Activated CD4-positive, alpha-beta T cell treated with anti-CD3 and anti-CD28 coated beads for 1 hour (primary cell): ENCODE measurements at places on chromosomes 5 and 9.

DNA sequence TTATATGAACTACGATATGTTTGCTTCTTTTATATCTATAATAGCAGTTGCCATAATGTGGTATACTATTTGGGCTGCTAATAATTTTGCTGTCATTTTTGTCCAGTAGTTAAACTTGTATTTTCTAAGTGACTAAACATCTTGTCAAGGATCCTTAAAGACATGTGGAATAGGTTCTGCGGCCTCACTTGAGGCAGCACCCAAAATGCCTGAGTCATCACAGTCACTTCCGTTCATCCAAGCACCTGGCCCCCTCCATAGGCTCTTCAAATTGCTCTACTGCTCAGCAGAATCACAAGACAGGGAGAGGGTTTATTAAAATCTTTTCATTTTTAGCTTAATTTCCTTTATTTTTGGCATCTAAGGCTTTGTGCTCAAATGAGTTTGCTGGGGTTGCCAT is 259.1 kb downstream of the AOPEP start:
- DNase-seq = no peak

GRCh38 chr5:161803-162110 is 29.5 kb upstream of the LRRC14B start:
- no peak for DNase-seq

GRCh38 chr5:173857234-173857633 is 30.9 kb upstream of the CPEB4 start:
- no peak for DNase-seq

DNA sequence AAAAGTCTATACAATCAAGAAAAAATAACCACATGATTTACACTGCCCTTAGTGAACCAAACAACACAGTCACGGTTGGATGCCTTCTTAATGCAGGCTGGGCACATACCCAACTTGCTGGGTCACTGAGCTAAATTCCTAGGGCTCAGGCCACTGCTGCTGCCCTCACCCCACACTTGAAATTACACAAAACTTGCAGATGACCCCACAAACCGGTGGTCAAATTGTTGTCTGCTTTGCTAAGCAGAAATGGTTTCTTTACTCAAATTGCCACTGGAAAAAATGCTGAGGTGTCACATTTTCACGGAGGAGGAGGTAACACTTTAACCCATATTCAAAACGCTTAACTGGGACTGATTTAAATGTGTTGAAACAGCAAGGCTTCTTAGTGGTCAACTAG is 62.4 kb downstream of the HMHB1 start:
- no peak for DNase-seq

DNA sequence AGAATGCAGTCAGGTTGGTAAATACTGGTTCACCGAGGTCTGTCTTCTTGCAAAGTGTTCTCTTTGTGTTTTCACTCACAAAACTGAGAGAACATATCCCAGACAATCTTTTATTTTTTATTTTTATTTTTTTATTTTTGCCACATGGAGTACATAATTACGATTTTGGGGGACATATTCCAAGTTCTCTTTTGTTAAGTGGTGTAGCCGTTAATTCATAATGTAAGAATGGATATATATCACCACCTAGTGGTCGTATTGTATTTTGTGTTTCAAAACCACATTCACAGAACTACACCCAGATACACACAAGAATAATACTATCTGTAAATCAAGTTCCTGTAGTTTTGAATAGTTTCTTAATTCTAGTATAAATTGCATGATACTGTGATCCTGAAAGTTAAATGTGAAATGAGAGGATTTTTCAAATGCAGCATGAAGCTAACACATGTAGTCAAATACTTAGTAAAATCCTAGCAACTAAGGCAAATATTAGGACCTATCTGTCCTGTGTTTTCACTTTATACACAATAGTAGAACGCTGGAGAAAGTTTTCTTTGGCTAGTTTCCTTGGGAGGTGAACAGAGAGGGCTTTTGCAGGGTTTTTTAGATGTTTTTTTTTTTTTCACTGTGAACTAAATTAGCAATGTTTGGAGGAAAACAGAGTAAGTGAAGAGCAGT is 92.7 kb downstream of the VCAN start:
- no peak for DNase-seq

GRCh38 chr5:58456486-58456885 is 3.4 kb downstream of the PLK2 start:
- no peak for DNase-seq

GRCh38 chr9:88143179-88143578 is 4.9 kb upstream of the SPATA31C2 start:
- no peak for DNase-seq

- DNase-seq = no peak
Observed at GRCh38 chr5:150034662-150035061, 34.1 kb downstream of the HMGXB3 start.

GRCh38 chr9:1591310-1591709 is 423.8 kb upstream of the SMARCA2 start:
- DNase-seq = no peak

GRCh38 chr9:12719431-12719830 is 26.2 kb downstream of the TYRP1 start:
- DNase-seq = no peak

DNA sequence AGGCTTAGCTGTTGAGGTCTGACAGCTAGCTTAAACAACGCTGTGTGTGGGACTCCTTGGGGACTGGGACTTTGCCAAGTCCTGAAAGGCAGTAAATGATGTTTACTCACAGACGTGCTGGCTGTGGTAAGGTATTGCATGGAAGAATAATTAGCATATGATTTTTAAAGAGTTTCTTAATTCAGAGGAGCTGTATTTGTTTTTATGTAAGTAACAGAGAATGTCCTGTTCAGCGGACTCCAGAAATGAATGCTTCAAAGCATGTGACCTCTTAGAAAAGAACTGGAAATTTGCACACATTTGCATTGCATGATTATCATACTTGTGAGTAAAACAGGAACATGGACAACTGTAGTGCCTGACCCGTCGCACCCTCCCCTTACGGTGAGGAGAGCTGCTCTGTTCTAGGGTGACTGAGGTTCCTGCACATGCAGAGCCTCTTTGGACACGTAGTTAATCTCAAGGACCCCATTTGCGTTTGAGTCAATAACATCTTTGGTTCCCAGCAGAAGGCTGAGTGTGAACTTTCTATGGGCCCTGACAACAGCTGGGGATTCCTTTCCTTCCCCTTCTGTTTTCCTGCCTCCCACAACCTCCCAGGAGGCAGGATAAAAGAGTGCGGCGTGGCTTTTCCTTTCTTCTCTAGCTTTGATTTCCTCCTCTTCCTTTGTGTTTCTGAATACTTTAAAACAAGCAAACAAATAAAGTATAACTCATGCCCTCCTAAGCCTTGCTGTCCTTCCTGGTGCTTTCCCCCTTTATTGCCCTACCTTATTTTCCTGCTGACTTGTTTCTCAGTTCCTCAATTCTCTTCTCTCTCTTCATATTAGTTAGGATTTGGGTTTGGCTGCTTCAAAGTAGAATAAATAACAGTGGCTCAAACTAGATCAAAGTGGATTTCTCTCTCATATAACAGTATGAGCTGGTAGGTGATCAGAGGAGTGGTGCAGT is 157.2 kb upstream of the CD180 start:
- DNase-seq = no peak
